ENCODE measurements at places on chromosomes 2 and 18.

GRCh38 chr2:30789670-30790210 lies 17.5 kb downstream of the CAPN13 start:
- no peak for DNase-seq

- DNase-seq = no peak
These were observed 2.7 kb upstream of the SIX2 start for GRCh38 chr2:45011621-45012602.

- no peak for DNase-seq
These were observed 24.1 kb downstream of the ANXA4 start for GRCh38 chr2:69766014-69766413.

GRCh38 chr18:61935362-61935761 lies 42.6 kb upstream of the RNF152 start:
- no peak for DNase-seq

- no peak for DNase-seq
These were observed 273.6 kb downstream of the PAX3 start for GRCh38 chr2:222024932-222025880.

GRCh38 chr18:41992066-41992465 lies 37.0 kb downstream of the PIK3C3 start:
- DNase-seq = no peak

- DNase-seq = no peak
These were observed 68.6 kb downstream of the DHRS9 start for GRCh38 chr2:169137924-169138323.

DNA sequence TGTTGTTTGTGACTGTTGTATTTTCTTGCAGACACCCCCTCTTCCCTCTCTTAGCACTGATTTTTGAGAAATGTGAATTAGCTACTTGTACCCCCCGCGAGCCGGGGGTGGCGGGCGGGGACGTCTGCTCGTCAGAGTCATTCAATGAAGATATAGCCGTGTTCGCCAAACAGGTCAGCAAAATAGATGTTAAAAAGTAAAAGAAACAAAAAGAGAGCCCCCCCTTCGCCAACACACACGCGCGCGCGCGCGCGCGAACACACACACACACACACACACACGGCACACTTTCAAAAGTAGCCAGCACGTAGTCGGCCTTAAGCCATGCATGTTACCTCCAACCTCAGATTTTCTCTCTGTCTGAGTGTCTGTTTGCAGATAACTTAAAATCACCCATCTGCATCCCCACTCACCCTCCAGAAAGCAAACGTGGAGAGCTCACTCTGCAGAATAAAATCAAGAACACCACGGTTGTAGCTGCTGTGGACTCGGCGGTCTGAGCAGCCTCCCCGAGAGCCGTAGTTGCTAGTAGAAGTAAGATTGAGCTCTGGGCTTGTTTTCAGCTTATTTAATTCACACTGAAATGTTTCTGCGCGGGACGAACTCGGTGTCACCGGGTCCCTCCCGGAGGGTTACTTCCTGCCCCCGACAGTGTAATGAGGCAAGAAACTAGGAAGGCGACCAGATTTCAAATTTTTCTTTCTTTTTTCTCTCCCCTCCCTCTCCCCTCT lies 5.1 kb downstream of the MEIS1 start:
- DNase-seq = no peak

DNA sequence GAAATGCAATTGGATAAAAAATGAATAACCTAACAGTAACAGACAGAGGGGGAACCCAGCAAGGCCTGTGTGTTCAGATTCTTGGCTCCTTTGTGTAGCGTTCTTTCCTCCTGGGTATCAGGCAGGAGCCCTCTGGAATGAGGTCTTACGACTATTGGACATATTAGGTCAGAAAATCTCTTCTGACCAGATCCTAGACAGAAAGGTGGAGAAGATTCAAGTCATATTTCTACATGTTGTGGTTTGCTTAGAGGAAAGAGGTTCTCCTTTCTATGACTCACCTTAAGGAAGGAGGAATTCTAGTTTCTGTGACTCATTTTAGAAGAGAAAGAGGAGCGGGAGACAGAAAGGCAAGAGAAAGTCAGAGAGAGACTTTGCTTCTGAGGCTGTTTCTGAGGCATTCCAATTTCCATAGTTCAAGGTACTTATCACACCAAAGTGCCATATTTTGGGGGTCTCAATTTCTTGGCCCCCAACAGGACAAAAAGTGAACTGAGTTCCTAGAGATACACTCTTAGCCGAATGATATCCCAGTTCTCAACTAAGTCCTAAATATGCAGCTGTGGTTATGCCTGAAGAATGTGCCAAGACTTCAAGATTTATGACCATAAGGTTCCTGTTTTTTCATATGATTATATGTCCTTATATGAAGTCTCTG lies 618.6 kb downstream of the ZEB2 start:
- DNase-seq = no peak

DNA sequence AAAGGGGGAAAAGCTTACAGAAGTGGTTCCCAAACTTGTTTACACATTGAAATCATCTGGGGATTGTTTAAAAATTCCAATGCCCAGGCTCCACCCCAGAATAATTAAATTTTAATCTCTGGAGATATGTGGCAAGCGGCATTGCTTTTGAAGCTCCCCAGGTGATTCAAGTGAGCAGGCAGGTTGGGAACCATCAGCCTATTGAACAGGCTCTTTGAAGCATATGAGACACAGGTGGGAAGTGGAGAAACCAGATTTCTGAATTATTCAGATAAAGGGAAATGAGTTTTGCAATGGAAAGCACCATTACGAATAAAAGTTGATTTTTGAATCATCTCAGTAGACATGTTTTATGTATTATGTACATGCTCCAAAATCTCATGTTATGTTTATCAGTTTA lies 57.6 kb upstream of the NOSTRIN start:
- DNase-seq = no peak

- no peak for DNase-seq
These were observed 67.3 kb downstream of the ITGB6 start for GRCh38 chr2:160132761-160133160.

GRCh38 chr2:233470839-233471238 lies 95.7 kb downstream of the USP40 start:
- DNase-seq = no peak

DNA sequence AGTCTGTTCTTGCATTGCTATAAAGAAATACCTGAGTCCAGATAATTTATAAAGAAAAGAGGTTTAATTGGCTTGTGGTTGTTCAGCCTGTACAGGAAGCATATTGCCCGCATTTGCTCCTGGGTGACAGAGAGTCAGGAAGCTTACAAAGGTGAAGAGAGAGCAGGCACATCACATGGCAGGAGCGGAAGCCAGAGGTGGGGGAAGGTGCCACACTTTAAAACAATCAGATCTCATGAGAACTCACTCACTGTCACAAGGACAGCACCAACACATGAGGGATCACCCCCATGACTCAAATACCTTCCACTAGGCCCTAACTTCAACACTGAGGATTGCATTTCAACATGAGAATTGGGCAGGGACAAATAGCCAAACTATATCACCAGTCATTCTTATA lies 124.8 kb upstream of the COL5A2 start:
- peak; percentile 72 for DNase-seq

GRCh38 chr18:69400976-69401225 lies 213 bp downstream of the DOK6 start:
- DNase-seq = no peak

GRCh38 chr2:106126705-106127281 lies 67.3 kb downstream of the UXS1 start:
- no peak for DNase-seq

DNA sequence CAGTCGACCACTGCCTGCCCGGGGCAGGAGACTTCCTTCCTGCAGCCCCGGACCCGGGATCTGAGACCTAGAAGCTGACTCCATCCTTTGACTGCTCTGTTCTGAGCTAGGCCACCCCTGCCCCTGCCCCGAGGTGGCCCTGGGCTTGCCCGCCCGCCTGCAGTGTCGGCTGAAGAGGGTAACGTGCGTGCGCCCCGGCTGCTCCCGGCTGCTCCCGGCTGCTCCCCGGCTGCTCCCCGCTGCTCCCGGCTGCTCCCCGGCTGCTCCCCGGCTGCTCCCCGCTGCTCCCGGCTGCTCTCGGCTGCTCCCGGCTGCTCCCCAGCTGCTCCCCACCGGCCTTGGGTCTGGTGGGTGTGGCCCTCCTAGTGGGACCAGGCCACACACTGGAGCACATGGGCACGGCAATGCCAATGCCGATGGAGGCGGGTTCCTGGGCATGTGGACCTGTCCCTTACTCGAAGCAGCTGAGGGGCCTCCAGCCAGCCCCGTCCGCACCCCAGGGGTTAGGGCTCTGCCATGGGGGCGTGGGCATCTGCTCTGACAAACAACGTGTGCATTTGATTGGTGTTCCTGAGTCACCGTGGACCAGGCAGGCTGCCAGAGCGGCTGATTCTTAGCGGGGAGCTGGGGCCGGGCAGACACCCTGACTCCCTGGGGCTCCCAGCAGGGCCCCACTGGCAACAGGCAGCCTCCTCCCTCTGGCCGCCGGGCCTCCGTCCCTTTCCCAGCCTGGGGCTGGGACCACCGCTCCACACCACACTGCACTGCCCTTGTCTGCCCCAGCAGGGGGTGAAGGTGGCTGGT lies 2.0 kb upstream of the GAL3ST2 start:
- peak; percentile 7 for DNase-seq

- no peak for DNase-seq
These were observed 20.7 kb downstream of the FBXO15 start for GRCh38 chr18:74126684-74127655.

GRCh38 chr2:10983711-10984110 lies 72.0 kb downstream of the KCNF1 start:
- DNase-seq = no peak

GRCh38 chr2:42954227-42954962 lies 162.0 kb upstream of the HAAO start:
- DNase-seq = no peak

- no peak for DNase-seq
These were observed 60.9 kb upstream of the ZNF397 start for GRCh38 chr18:35179906-35180305.

DNA sequence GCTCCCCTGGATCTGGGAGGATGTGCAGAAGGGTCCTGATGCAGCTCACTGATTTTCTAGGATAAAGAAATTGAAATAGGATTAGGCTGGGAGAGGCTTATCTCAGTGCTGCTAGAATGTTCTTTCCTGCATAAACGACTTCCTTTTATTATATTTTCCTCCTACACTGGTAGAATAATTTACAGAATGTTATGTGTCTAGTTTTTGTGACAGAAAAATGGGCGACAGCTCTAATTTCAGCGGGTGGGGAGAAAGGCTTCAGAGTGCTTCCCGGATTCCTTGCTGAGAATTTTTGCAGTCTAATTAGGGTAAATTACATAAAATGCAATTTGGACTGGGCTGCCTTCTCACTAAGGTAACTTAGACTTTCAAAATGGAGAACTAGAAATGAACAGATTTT lies 66.2 kb downstream of the SKA1 start:
- DNase-seq = no peak

- DNase-seq = no peak
These were observed 46.3 kb downstream of the PSD4 start for GRCh38 chr2:113219889-113220641.

DNA sequence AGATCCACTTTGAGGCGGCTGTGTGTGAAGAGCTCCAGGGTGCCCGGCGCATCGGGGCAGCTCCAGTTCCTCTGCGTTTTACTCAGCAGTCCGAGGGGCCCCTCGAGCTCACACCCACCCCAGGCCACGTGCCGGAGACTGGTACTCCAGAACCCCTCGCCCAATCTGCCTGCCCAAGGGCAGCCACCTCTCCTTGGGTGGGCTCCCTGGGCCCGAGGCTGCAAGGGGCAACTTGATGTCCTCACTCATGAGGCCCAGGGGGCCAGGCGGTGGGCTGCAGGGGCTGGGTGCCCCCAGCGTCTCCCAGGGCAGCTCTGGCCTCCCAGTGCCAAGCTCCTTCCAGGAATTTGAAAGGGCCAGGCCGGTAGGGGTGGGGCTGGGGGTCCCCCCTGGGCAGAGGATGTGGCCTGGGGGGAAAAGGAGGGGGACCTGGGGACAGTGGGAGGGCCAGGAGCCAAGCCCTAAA lies 16.7 kb downstream of the RAMP1 start:
- no peak for DNase-seq

DNA sequence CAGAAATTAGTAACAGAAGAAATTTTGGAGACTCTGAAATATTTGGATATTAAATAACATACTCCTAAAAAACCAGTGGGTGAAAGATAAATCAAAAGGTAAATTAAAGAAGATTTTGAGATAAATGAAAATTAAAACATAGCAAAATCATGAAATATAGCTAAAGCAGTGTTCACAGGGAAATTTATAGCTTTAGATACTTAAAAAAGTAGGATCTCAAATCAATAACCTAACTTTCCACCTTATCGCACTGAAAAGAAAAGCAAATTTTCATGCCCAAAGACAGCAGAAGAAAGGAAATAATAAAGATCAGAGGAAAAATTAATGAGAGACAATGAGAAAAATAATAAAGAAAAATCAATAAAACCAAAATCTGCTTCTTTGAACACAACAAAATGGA lies 135.1 kb upstream of the KLF7 start:
- no peak for DNase-seq
